Stimulated activated CD8-positive, alpha-beta memory T cell treated with anti-CD3 and anti-CD28 coated beads, Interleukin-15, amount 100 ng/mL, for 24 hours (primary cell): ENCODE measurements at places on chromosomes 11 and 22.

GRCh38 chr11:129605815-129606214 lies 209.8 kb upstream of the TMEM45B start:
- DNase-seq, result no peak

- no peak for DNase-seq
These were observed 8.9 kb upstream of the PTPRJ start for GRCh38 chr11:47971501-47971900.

GRCh38 chr11:57735619-57736298 lies 5.5 kb upstream of the SELENOH start:
- DNase-seq, result no peak

GRCh38 chr11:85941380-85941973 lies 86.3 kb downstream of the CCDC83 start:
- DNase-seq, result no peak

DNA sequence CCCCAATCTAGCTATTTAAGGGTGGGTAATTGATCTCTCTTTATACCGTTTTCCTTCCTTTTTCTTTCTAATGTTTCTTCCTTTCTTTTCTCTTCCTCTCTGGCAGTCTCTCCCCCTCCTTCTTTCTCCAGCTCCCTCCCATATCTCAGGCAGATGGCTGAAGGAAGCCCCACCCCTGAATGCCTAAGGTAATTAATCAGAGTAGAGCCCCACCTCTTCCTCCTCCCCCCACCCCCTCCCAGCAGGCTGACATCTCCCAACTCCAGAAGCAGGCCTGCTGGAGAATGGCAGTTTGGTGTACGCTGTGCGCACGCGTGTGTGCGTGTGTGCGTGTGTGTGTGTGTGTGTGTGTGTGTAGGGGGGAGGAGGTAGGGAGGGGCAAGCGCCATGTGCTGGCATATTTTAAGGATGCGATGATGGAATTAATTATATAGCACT lies 122.6 kb downstream of the APOL5 start:
- no peak for DNase-seq

- DNase-seq, result no peak
These were observed 28.7 kb downstream of the DDIAS start for GRCh38 chr11:82930229-82930628.

- DNase-seq, result no peak
These were observed 91.6 kb downstream of the STIM1 start for GRCh38 chr11:3947061-3947460.

DNA sequence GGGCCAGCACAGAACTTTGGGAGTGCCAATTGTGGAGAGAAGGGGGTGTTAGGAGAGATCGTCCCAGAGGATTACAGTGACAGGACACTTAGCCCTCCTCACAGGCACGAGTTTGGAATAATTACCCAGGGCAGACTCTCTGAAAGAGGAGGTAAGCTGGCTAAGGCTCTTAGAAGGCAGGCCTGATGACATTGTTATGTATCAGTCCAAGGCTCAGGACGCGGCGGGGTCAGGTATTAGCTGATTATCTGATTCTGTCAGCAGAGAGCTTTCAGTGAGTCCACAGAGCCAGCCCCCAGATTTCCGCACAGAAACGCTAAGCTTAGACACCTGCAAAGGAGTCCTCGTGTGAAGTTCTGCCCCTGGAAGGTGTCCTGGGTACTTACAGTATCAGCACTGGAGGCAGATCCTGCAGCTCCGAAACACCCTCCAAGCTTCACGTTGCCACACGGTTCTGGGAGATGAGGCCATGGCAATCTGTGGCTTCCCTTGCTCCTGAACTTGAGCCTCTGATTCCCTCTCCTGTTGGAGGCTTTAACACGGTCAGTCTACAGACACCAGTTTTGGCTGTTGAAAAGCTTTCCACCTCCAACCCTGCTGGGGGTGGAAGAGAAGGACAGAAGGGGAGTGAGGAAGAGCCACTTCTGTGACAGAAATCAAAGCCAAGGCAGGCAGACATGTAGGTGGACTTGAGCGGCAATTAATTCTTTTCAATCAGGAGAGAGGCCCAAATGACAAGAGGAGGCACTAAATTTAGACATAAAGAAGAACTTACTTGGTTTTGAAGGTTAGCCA lies 123.6 kb upstream of the CADM1 start:
- DNase-seq, result no peak

DNA sequence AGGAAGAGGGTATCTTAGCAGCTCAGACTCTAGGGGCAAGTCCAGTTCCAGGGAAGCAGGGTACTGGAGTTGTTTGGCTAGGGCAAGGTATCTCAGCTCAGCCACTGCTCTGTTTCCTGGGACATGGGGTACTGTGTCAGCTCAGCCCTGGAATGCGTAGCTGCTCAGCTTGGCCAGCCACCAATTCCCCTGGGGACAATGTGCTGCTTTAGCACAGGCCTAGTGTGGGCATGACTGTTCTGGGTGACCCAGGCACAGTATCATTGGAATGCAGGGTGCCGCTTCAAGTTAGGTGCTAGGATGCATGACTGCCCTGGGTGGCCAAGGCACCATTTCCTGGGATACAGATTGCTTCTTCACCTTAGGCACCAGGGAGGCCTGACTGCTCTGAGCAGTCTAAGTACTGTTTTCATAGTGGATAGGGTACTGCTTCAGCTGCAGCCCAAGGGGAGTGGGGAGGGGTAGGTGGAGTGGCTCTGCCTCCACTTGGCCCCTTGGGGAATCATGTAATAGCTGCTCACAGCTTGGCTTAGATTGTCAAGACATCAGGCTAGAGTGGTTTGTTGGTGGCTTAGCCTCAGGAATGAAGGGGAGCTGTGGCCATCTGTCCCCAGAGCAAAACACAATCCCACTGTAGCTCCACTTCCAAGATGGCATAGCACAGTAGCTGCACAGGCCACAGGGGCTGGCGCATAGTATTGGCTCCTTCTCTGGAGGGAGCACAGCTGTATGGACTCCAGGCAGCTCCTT lies 36.0 kb downstream of the MADD start:
- DNase-seq, result no peak

DNA sequence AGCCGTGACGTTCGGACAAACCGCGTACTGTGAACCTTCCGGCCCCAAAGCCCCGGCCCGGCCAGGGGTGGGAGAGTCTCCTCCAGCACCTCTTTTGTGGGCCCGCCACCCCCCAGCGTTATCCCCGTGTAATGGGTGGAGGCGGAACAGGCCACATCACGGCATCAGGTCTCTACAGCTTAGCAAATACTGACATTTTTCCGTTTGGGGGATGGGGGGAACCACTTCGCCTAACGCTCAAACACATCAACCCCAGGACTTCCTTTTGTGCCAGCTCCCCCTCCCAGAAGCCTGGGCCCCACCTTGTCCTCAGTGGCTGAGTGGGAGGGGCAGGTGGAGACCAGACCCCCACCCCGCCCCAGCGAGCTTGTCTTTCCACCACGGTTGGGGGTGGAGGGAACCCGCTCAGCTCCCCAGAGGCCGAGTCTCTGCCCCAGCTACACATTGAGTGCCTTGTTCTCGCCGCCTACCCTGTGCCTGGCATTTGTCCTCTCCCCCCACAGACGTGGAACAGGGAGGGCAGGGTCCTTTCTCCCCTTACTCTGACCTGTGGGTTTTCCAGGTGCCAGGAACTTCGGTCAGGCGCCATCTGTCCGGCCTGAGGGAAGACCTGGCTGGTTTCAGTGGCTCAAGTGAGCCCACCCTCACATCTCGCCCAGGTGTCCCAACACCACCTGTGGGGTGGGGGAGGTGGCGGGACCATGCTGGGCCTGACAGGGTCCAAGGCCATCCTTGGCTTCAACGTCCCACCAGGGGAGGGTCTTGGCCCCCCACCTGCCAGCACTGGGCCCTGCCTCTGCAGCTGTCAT lies 29.6 kb downstream of the SBF1 start:
- DNase-seq, result no peak

DNA sequence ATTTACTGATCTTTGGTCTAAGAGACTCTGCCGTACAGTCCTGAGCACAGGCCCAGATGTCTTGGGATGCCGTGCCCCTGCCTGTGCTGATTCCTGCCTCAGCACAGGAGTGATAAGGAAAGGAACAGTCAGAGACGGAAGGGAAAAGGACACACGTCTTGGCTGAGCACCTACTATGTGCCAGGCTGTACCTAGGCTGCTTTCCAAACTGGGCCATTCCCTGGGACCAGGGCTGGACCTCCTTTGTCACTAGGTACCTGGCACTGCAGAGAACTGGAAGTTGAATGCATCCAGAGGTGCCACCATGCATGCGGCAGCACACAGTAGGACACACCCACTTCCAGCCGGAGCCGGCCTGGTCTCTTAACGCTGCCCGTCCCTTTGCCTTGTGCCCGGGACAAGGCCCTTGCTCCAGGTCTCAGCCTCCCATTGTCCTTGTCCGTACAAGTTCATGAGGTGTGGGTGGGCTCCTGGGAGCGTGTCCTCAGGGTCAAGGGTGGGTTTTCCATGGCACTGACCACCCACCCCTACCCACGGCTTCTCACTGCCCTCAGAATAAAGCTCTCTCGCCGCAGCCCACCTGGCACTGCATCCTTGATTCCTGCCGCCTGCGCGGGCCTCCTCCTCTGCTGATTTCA lies 1.1 kb upstream of the SSTR3 start:
- no peak for DNase-seq
